ENCODE measurements at places on chromosomes 3 and 15.

- DNase-seq = no peak
Measured at GRCh38 chr15:28097656-28098359, 1.3 kb downstream of the OCA2 start.

- DNase-seq = no peak
Measured at GRCh38 chr3:139564294-139564861, 24.8 kb upstream of the RBP1 start.

- no peak for DNase-seq
Measured at GRCh38 chr15:99306694-99307338, 55.5 kb downstream of the LRRC28 start.

- DNase-seq = no peak
Measured at GRCh38 chr3:192816351-192816750, 89.0 kb upstream of the FGF12 start.

DNA sequence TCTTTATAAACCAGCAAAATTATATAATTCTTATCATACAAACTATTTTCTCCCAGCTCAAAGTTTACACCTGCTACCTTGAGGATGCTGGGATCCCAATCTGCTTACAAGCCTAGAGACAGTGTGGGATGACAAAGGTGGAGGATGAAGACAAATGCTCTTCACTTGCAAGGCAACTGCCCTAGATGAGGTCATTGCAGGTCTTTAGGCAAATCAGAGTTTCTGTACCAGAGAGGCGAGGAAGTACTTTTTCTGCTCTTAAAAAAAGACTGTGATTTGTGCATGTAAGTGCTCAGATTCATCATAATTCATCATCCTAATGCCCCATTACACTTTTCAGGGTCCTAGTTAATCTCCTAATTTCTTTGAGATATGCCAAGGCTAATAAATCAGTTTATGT lies 376.1 kb downstream of the ZPLD1 start:
- no peak for DNase-seq

GRCh38 chr3:197242784-197243432 lies 55.5 kb downstream of the DLG1 start:
- DNase-seq = no peak

DNA sequence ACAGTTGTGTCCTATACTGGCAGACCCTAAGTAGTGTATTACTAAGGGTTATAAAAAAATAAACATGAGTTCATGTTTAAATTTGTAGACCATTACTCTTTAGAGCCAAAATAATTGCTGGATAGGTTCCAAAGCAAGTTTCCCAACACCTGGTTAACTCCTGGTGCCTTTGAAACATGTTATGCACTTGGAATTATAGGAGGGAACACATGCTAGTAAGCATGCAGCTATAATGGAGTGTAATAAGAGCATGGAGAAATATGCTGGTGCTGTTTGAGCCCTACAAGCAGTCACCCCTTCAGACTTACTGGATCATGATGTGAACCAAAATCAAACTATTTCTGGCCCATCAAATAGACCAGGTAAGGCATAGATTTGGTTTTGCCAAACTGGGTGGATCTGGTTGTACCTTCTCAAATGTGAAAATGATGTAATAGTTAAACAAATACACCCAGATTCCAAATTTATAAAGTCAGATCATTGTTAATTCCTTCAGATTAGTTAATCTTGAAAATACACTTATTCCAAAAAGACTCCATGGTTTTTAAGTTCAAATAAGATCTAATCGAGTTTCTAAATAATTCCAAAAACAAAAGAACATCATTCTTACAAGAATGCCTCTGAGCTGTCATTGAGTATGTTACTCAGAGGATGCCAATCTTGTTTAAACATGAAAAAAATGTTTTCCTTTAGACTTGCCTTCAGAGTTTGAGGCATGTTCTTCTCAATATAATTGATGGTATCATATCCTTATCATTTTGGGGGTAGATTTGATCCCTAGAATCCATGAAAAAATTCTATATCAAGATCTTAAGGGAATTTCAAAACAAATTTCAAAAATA lies 69.3 kb downstream of the LRRC28 start:
- DNase-seq = no peak

DNA sequence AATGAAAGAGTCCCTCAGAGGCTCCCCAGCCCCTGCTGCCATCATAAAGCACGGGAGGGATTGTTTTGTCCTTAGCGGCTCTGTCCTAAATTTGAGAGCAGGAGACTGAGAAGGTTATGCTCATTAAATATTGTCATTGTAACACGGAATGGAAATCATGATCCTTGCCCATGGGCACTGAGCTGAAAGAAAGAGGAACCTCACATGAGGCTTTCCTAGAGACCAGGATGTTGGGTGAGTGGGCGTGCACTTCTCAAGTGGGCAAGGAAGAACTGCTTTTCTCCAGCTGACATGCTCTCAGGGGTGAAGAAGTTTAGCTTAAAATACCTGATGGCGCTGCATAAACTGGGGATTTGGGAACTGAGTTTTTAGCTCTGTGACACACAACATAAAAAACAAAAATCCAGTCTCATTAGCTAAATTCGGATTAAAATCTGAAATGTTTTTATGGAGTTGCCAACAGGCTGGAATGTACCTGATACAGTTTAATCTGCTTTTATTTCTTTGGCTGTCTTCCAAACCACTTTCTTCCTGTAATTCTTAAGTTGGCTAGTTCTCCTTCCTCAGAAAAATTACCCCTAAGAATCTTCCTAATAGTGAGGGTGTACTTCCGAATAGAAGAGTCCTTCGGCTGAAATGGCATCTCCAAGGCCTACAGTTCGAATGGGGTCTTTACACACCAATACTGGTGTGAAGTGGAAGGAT lies 31.7 kb downstream of the ADPGK start:
- DNase-seq = no peak

GRCh38 chr3:17747890-17748247 lies 5.4 kb upstream of the TBC1D5 start:
- DNase-seq = no peak

- DNase-seq = no peak
Measured at GRCh38 chr3:123406598-123406997, 42.3 kb downstream of the ADCY5 start.

- DNase-seq = no peak
Measured at GRCh38 chr3:3127432-3128010, 781 bp downstream of the TRNT1 start.

- DNase-seq = no peak
Measured at GRCh38 chr3:88057630-88058305, 1.0 kb downstream of the CGGBP1 start.

- DNase-seq = no peak
Measured at GRCh38 chr15:58044551-58044950, 21.0 kb downstream of the ALDH1A2 start.

DNA sequence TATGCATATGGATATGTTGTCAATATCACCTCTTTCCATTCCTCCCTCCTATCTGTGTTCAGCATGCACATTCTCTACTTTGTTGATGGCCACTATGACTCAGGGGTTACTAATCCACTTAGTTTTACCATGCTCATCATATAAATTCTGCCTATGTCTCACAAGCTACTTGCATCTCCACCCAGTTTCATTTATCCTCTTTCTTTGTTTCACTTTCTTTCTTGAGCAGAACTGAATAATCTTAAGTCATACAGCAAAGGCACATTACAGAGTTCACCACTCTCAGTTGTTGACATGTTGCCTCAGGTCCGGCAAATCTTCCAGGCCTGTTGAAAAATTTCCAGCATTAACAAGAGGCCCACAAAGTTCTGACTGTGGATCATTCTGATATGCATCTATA lies 71.5 kb downstream of the SSR3 start:
- no peak for DNase-seq

- DNase-seq = no peak
Measured at GRCh38 chr3:54343495-54343894, 221.1 kb downstream of the CACNA2D3 start.

GRCh38 chr15:60572541-60573421 lies 93.8 kb upstream of the ICE2 start:
- no peak for DNase-seq

DNA sequence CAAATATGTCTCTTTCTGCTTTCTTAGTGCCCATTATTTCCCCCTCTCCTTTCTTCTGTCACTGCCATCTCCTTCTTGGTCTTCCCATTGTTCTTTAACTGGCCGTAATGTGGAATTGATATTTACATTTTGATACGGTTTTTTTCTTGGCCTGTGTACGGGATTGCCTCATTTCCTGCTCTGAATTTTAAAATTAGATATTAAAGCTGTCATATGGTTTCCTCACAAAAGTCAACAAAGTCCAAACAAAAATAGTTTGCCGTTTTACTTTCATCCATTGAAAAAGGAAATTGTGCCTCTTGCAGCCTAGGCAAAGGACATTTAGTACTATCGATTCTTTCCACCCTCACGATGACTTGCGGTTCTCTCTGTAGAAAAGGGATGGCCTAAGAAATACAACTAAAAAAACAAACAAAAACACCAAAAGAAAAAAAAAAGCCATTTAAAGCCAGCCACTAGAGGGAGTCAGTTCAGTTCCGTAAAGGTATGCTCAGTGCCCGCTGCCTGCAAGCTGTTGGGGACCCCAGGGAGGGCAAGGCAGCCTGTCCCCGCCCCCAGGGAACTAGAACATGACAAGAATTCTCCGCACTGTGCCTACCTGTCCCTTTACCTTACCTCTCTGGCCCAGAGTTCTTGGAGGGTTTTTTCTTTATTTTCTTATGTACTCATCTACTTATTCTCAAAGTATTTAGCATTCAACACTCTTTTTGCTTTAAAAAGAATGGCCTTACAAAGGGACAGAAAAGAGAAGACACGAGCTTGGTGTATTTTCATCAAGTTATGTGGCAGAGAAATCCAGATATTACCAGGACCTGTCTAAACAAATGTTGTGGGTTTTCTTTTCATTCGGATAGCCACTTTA lies 30.0 kb upstream of the NR2E3 start:
- DNase-seq = no peak

DNA sequence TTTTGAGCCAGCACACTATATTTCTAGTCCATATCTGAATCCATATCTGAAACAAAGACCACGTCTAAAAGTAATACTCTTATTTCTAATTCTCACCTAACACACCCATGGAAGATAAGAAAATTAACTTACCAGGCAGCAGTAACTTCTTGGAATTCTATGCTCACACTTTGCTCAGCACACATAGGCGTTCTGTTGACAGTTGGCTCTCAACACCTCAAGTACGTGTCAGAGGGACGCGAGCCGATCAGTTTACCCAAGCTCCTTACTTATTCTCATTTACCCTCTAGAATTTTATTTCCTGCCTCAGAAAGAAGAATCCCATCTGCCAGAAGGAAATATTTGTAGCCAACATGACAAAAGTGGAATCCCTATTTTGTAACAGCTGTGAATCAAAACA lies 911.9 kb downstream of the FHIT start:
- no peak for DNase-seq

DNA sequence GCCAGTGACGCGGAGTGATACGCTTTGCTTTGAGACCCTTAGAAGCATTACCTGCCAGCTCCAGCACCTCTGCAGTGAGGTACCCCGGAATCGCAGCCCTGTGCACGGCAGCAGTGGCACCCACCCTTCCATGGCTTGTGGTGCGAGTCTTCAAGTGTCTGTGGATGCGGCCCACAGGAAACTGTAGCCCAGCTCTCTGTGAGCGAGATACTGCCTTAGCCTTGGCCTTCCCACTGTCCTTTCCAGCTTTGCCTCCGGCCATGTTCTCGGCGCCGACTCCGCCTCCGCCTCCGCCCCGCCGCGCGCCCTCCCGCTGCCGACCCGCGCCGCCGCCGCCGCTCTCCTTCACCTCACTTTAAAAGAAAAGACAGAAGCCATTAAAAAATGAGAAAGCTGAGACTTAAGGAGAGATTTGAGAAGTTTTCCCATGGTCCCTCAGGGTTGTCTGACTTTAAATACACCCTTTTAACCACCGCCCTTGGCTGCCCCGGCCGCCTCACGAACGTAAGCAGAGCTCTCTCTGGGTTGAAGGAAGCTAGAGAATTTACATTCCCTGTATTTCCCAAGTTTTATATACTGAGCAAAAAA lies 78.5 kb upstream of the FAM174B start:
- peak; percentile 3 for DNase-seq

GRCh38 chr15:27249760-27250109 lies 278.8 kb downstream of the GABRG3 start:
- no peak for DNase-seq

DNA sequence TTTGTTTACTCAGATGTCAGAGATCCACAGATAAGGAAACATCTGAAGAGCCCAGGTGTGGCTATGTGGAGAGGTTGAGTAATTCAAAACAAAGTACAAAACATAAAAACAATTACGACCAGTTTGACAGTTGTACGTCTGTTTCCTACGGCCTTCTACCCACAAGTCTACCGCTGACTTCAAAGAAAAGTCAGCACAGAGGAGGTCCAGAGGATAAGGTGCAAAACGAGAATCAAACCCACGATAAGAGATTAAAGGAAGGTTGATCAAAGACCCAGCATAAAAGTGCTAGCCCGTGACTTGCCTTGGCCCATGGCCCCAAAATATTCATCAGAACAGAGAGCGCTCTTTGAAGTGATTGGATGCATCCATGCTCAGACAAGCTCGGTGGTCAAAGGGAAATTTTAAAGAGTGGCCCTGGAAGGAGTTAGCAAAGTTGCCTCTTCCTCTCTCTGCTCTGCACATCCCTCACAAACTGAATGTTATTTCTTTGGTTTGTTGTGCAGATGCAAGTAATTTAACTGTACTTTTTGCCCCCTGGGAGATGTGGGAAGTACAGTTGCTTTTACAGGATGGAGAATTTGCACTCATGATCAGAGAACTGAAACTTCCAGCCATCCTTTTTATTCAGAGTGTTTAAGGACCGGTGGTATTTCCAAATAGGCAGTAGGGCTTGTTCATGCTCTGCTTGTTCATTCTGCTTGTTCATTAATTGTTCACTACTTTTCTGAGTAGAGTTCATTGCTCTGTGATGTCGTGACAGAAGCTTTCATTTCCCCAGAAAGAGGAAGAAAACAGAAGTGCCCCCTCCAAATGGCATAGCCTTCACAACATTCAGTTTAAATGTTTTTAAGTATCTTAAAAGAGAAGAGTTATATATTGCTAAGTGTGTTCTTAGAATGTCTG lies 31.1 kb downstream of the MME start:
- DNase-seq = no peak

GRCh38 chr3:172522871-172523818 lies at the start of gene TNFSF10:
TSS of gene TNFSF10 (minus strand) at chr3:172523430. CDS start at chr3:172523384, 46 bp downstream.
- DNase-seq = peak; percentile 9

GRCh38 chr15:38688761-38689160 lies 124.1 kb upstream of the RASGRP1 start:
- DNase-seq = no peak

DNA sequence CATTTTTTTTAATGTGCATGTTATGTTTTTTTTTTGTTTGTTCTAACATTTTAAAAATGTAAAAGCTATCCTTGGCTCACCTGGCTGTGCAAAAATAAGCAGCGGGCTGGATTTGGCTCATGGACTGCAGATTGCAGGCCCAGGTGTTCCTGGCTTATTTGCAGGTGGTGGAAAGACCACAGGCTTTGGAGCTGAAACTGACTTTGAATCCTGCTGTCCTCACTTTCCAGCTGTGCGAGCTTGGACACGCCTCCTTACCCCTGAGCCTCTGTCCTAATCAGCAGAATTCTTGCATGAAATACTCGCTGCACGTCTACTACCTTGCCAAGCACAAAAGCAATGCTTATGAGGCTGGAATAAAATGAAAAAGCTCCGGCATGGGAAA lies 188.7 kb upstream of the TPM1 start:
- DNase-seq = no peak

- no peak for DNase-seq
Measured at GRCh38 chr3:178043084-178043483, 493.2 kb upstream of the KCNMB2 start.
